ENCODE measurements at places on chromosomes 7 and 10.

DNA sequence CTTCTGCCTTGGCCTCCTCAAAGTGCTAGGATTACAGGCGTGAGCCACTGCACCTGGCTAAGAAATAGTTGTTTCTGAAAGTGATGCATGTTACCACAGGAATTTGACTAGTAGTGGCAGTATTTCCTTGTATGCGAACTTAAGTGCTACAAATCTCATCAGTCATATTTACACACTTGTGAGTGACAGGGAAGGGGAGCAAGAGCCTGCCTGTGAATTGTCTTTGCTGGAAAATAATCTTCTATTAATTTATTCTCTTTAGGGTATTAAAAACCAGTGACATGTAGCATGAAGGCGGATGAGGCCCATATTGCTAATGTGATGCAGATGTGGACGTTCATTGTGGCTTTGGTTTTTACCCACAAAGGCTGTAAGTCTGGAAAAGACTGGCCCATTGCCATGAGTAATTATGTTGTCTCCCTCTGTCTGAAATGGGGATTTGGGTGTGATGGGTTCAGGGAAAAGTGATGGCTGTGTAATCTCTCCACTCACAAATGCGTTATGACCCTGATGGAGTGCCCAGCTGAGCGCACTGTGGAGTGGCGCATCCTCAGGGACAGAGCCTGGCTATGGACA lies 97.6 kb downstream of the CCNY start:
- DNase-seq = no peak

DNA sequence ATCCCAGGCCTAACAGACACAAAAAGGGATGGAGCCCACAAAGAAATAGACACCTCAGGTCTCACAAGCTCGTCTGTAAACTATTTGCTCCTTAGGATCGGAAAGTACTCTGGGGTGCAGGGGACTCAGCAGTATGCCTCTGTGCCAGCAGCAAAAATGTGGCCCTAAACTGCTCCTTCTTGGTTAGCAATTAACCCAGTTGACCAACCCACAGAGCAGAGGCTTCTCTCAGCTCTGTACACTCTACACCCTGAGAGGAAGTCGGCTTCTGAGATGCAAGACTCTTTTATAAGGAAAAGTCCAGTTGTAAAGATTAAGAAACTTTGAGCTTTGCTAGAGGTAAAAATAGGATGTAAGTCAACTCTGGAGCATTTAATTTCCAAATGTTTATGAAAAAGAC lies 156.3 kb upstream of the PRSS58 start:
- no peak for DNase-seq

DNA sequence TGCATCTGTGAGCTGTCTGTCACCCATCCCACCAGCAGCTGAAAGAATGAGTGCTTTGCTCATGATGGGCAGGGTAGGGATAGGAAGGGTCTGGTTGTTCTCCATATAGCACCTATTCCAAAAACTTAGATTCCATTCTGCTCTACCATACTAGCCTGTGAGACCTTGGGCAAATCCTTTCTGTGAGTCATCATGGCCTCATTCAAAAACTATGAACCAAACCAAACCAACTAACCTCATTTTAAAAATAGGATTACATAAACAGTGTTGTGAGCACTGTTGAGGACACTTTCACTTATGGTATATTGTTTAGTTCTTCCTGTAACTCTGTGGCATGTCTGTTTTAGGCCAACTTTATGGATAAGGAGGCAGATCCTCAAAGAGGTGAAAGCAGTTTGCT lies 30.9 kb upstream of the STEAP4 start:
- DNase-seq = no peak

DNA sequence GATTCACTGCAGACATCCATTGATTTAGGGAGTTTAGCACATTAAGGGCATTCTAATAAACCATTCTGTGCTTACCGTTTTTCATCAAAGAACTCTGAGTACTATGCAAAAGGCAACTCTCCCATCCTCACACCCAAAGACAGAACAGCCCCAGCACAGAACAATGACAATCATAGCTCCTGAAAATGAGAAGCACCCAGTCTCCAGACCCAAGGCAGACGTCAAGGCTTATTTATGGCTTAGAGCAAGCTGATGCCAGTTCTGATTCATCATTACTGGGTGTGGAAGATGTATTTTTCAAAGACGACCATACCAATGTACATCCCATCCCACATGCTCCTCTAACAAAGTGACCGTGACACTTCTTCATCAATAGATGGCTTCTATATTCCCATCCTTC lies 67.6 kb downstream of the OSBPL3 start:
- no peak for DNase-seq

GRCh38 chr7:128867842-128868623 lies 5.4 kb downstream of the ATP6V1F start:
- DNase-seq = peak; percentile 91

GRCh38 chr10:65142641-65143435 lies 1621.6 kb downstream of the REEP3 start:
- DNase-seq = no peak

DNA sequence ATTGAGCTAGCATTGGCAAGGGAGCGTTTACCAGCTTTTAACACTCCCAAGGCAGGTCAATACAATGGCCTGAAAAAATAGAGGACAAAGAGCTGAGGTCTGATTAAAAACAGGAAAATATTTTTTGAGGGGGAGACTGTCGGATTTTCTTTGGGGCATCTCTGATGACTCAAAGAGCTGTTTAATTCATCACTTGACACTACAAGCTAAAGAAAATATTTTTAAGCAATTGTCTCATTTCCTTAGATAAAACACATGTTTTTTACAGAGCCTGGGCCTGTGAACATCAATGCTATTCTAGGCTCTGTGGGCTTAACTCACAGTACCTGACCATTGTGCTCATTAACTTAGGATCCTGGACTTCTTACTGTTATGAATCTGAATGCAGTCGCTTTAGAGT lies 100.8 kb downstream of the NRP1 start:
- no peak for DNase-seq

GRCh38 chr10:12484002-12484918 lies 134.9 kb downstream of the CAMK1D start:
- peak; percentile 82 for DNase-seq

DNA sequence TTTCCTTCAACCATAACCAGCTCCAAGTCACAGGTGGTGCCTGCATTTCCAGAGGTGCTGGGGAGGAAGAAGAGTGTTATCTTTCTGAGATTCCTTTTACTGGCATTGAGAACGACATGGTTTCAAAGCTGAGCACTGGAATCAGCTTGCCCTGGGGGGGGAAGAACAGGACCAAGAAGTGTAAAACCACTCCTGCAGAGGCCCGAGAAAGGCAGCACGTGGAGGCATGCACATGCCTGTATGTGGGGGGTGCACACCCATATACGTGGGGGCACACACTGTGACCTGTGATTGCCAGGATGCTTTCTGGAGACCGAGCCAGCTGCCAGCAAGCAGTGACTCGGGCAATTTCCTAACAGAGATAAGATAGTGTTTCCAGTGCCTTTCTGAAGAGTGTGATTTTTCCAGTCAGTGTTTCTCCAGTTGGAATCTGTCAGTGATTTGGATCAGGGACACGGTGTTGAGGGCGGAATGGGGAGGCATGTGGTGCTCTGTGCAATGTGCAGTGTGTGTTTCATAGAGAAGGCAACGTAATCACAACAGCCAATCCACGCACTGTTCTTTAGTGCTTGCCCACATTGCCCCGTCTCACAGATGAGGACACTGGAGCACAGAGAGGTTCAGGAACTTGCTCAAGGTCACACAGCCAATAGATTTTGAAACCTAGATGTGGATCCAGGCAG lies 4.2 kb downstream of the LRRC27 start:
- no peak for DNase-seq

DNA sequence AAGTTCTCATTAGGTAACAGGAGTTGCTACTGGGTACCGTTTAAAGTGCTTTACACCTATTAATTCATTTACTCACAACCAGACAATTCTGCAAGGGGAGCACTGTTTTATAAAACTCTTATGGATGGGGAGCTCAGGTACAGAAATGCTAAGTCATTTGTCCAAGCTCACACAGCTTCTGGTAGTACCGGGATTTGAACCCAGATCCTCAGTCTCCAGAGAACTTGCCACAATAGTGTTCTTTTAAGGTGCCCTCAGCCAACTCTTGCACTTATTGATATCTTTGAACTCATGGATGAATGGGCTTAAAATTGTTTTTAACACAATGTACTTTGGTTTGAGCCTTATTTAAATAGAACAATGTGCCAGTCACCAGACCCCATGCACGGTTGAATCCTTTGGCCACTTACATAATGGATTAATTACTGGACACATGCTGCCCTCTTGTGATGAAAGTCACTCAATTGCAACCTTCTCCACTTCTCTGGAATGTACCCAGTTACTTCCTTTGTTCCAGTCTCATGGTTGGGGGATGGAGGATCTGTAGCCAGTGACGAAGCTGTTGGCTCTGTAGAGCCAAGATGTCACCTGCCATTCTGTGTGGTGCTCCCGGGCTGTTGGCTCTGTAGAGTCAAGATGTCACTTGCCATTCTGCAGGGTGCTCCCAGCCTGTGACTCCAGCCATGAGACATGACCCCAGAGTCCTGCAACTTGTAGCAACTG lies 65.6 kb downstream of the NOD1 start:
- peak; percentile 79 for DNase-seq

DNA sequence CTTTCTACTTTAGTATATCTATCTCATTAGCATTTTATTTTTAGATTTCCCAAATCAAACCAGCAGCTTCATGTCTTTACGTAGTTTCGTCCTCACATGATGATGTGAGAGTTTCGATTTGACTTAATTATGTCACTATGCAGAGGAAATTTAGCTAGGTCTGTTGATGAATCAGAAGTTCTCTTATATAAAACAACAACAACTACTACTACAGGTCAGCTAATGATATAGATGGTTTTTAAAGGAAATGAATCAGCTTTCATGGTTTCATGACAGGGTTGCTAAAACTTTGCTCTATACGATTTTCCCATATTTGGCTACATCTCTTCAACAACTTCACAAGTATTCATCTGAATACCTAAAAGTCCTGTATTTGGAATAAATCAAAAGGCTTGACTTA lies 28.6 kb downstream of the JAZF1 start:
- DNase-seq = no peak

DNA sequence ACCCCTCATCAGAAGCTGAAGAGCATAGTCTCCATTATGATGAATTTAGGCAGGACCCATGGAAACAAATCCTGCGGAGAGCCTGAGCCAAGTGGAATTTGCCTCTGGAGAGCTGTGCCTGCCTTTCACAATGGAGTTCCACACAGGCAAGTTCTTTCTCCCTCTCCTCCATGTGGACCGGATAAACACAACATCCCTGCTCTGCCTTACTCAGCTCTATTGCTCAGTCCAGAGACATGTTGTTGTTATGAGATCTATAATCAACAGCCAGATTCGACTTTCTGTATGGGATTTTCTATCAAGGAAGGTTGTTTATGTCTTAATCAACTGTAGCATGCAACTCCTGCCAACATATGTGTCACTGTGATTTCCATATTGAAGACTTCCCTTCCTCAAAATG lies 59.5 kb upstream of the ELMO1 start:
- no peak for DNase-seq

DNA sequence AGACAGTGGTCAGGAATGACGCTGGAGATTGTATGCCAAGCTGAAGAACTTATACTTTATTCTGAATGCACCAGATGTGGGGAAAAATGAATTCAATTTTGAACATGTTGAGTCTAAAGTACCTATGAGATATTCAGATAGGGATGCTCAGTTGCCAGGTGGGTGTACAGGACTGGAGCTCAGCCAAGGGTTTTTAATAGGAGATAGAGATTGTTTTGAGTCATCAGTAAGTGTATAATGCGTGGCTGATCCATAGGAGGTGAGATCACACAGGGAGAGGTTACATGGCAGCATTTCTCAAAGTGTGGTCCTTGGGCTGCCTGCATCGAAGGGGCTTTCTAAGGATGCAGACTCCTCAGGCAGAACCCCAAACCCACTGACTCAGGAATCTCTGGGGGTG lies 6.8 kb upstream of the HIPK2 start:
- no peak for DNase-seq

DNA sequence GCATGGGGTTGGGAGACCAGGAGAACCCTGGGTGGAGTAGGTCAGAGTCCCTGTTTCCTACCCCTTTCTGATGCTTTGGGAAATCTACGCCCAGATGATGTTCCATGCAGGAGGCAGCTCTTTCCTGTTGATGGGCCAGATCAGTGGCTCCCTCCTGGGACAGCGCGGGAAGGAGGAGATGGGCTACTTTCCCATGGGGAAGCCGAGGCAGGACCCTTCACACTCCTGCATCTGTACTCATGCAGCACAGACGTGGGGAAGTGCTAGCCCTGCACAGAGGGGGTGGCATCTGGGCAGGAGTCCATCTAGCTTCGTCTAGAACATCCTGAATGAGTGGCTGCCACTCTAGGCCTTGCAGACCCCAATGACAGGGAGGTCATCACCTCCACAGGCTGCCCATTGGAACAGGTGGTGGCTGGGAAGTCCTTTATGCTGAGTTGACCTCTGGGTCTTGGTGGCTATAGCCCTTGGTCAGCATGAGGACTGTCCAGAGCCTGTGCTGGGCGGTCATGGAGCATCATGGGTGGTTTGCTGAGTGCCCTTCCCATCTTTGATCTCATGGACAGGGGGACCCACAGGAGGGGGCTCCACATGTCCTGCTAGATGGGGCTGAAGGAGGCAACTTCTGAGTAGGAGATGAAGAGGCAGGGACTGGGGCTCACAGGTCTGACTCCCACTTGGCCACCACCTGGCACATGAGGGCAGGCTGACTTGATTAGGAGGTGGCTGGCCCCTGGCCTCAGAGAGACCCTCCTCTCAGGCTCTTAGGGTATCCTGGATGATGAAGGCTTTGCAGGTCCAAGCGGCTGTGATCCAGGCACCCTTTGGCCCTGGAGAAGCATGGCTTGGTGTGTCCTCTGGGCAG lies 24.6 kb downstream of the RAMP3 start:
- DNase-seq = no peak

- DNase-seq = peak; percentile 70
These were observed 8.4 kb downstream of the PRKAG2 start for GRCh38 chr7:151868396-151869108.

- no peak for DNase-seq
These were observed 253.2 kb upstream of the SMIM30 start for GRCh38 chr7:113371416-113372043.

DNA sequence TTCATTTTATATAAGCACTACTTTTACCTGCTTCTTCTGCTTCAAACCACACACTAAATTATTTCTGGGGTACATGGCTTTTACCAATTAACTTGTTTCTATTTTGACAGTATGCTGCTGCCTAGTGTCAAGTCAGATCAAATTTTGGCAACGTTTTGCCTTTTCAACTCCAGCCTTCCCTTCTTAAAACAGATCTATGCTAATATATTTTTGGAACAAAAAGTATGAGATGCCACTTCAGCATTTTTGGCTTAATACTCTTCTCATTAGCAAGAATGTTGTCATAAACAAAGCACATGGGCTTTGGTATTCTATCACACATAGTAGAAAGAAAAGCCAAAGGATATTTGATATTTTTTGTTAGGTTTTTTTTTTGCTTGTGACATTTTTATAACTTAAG lies 47.8 kb downstream of the SPAM1 start:
- no peak for DNase-seq

- DNase-seq = no peak
These were observed 45.3 kb downstream of the ZPBP start for GRCh38 chr7:50047716-50048115.

DNA sequence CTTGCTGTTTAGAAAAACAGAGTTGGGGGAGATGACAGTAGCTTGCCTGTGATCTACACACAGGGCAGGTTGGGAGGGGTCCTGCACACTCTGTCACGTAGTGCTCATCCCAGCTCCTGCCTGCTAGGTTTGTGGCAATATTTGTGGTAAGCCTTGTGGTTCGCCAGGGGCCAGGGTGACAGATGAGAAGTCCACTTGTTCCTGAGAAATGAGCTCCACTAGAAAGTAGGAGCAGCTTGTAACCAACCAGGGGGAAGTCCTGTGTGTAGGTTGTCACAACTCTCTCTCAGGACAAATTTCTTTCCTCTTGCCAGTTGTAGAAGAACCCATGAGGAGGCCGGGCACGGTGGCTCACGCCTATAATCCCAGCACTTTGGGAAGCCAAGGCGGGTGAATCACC lies 147.0 kb downstream of the TCF7L2 start:
- no peak for DNase-seq
